DMS79 treated with DMSO at 0.1 percent for 48 hours (cell line): ENCODE measurements at places on chromosomes 2 and 18.
A peak's percentile ranks its signal among the peaks of the same experiment; 100 is the strongest.

DNA sequence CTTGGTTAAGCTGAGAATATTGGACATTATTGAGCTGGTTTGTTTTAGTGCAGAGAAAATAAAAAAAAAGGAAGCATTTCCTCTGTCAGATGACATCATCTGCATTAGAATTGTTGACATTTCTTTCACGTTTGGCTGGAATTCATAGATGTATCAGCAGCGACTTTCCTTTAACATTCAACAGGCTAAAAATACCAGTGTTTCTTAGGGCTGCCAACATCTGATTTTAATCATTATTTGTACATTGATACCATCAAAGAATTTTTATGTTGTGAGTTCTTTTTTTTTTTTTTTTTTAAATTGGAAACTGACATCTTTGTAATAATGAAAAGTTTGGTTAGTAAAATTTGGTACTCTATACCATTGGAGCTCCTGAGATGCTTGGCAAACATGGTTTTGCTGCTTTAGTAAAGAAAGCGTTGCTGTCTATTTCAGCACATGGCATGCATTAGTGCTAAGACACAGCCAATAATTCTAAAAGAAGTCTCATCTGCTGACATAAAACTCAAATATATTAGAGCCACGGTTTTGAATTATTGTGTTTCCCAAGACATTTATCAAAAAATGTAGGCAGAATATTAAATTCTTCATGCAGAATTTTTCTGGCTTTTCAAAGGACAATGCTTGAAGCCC lies 33.6 kb downstream of the GTF2A1L start:
- DNase-seq, result no peak

GRCh38 chr2:142741764-142742269 lies 135.6 kb upstream of the KYNU start:
- DNase-seq, result no peak

- DNase-seq, result peak; percentile 56
Observed at GRCh38 chr2:121529439-121530211, 1.1 kb upstream of the RNU4ATAC start.

DNA sequence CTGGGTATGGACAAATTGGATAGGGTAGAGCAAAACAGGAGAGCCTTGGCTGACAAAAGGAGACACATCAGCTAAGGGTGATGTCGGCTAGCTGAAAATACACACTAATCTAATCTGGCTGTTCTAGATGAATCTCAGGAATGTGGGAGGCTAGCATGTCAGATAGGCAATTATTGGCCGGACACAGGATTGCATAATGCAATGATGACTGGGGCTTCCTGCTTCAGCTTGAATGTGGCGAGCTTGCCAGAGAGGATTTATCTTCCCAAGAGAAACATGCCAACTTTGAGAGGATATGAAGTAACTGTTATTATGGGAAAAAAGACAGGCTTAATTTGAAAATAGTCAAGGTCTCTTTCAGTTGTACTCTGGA lies 102.4 kb downstream of the TRIB2 start:
- no peak for DNase-seq

DNA sequence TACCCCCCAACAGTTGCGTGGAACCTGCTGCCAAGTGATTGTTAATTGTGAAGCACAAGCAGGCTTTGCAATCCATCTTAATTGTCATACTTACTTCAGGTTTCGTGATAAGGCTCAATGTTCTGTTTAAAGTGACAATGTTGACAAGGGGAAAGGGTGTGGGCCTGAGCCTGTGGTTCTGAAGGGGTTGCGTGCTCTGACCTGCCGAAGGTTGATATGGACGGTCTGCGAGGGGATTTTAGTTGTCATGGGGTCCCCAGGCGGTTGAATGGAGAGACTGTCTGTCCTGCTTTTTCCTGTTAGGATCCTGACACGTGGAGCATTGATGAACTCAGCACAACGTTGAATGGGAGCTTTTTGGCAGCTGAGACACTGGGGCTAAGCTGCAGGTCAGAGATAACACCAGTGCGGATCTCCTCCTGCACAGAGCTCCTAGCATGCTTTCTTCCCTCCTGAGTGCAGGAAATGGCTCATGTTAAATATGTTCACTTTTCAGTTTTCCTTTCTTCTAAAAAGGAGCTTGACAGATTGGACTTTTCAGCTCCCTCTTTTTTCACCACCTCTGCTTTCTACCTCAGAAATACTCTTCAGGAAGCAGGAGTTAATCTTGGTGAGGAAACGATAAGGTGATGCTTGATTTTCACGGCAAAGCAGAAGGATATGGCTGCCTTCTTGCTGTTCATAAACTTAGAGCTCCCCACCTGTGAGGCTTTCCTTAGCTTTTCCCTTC lies 62.9 kb upstream of the ZEB2 start:
- DNase-seq, result no peak

DNA sequence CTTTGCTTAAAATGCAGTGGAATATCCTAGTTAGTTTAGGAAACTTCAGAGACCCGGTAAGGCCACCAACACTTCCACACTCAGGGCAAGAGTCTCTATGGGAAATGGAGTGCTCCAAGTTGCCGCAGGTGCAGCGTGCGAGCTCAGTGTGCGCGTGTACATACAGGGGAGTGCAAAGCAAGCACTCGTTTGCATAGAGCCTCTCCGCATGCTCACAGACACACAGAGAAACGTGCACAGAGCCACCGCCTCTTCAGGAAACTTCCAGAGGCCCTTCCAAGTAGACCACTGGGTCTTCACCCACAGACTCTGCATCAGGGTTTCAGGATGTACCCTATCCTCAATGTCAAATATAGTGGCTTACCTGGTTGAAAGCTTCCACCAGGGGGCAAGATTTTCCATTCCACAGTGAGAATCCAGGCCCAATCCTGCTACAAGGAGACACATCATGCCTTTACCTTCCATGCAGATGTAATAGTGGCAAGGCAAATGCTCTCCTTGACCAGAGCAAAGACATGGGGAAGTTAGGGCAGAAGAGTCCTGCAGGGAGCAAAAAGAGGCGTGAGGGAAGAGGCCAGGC lies 513.0 kb upstream of the MYT1L start:
- no peak for DNase-seq

- DNase-seq, result no peak
Observed at GRCh38 chr2:220259662-220260061, 632.2 kb downstream of the SLC4A3 start.

- peak; percentile 25 for DNase-seq
Observed at GRCh38 chr2:18402-19271, 27.7 kb downstream of the FAM110C start.

GRCh38 chr18:52077251-52077983 lies 262.6 kb upstream of the DCC start:
- no peak for DNase-seq

DNA sequence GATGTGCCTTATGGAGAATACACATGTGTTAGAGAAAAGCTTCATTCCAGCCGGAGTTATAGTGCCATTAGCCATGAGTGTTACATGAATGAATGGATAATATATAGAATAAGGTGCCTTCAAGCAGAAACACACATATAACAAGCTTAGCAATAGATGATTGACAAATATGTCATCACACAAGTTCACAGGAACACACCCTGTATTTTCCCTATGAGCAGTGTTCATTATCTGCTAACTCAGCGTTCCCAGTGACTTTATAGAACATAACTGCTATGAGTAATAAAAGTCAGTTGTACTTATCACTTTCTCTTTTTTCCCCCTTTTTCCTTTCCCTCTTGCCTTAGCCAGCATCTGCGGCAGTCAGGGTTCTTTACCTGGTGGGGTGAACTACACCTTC lies 65.1 kb downstream of the TIMM21 start:
- DNase-seq, result no peak

DNA sequence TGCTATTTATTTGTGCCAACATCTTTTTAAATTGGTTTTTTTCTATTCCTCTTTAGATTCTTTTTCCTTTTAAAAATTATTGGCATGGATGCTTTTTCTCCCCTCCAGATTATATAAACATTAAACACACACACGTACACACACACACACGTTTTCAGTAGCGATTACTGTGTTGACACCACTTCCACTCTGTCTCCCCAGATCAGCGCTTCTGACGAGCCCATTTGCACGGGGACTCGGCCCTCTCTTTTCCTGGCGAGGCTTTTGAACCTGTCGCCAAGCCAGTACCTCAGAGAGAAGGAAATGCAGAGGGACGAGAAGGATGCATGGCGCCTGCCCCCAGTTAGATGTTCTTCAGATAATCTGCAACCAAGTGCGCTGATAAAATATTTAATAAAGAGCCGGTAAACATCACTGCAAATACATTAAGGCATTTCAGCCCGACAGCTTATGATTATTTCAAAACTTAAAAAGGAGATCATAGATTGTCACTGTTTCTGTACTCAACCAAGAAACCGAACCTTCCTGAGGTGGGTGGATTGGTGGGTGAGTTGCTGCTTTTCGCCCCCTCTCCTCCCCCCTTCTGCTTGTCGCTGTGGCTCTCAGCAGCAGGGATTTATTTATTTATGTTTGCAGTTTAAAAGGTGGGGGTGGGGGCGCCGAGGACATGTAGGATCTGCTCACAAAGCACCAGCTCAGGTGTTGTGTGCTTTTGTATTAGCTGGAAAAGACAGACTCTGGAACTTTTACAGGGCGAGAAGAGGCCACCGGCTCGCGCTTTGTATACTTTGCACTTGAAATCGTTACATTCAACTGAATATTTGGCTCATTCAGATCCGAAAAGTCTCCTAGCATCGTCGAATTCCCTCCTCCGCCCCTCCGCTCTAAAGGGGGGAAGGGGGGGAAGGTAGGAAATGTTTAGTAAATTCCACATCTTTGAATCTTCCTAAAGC lies 787 bp upstream of the TBR1 start:
- DNase-seq, result peak; percentile 55

GRCh38 chr2:217521820-217522219 lies 481.0 kb downstream of the TNS1 start:
- DNase-seq, result no peak

GRCh38 chr2:10868465-10869314 lies 43.0 kb upstream of the KCNF1 start:
- no peak for DNase-seq

DNA sequence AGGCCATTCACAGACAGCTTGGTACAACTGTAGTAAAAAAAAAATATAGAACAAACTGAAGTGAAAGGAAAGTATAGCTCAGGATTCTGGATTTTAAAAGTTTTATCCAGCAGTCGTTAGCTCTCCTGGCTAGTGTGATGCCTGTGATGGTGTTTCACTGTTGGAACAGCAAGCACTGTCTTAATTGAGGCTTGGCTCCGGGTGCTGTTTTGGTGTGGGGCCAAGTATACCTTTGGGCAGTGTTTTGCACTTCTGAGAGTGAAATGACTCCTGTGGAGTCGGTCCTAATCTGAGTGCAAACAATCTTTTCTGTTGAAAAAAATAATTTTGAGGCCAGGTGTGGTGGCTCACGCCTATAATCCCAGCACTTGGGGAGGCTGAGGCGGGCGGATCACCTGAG lies 28.7 kb upstream of the RAB1A start:
- DNase-seq, result no peak

DNA sequence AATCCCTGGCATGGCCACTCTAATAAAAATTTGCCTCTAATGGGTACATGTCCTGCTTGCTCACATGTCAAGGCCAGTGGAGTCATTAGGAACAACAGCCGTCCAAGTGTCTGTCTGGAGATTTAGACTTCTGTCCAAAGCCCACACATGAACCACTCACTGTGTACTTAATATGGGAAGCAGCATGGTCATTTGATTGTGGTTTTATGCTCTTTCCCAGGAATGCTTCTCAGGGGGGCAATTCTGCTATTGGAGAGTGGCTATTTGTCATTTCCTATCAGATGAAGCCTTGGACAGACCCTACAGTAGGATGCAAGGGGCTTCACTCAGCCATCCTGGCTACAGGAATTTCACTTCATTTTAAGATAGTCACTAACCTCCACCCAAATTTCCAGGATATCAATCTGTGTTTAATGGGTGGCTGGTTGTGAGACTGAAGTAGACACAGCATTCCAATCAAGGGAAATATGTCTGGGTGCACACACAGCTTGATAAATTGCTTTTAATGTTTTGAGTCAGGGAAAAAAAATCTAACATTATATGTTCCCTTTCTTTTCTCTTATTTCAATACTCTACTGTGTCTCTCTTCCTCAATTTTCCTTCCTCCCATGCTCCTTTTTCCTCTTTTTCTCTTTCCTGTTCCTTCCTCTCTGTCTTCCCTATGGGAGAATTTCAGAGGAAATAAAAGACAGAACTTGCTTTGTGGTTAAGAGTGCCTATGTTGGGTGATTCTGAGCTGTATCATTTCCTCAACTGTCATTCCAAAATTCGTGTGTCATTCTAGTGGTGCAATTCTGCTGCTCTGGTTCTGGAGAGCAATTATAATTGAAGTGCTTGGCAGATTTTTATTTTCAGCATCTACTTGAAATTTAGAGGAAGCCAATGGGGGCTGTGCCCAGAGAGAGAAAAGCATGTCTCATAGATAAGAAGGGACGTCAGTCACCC lies 320.1 kb downstream of the OSR1 start:
- no peak for DNase-seq

DNA sequence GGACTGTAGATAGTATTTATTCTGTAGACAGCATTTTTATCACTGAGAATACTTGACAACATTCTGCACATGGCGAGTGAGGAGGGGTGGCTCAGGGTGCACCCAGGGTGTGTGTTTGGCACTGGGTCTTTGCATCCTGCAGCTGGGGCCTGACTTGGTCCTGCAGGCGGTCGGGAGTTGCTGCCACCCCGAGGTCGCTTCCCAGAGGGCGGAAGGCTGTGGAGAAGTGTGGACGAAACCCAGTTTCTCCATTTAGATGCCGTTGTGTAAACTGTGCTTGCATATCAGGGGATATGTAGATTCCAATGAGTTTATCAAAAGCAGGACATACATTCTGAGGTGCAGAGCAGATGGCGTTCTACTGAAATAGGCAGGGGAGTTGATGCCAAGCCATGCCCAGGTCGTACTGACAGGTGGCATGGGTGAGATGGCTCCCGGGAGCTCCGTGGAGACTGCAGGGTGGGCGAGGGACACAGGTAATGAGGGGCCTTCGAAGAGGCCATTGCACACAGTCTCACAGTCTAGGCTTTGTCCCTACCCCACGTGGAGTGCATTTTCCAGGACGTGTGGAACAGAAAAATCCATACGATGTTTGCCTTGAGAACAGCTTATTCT lies 74.5 kb downstream of the RTP5 start:
- DNase-seq, result no peak

DNA sequence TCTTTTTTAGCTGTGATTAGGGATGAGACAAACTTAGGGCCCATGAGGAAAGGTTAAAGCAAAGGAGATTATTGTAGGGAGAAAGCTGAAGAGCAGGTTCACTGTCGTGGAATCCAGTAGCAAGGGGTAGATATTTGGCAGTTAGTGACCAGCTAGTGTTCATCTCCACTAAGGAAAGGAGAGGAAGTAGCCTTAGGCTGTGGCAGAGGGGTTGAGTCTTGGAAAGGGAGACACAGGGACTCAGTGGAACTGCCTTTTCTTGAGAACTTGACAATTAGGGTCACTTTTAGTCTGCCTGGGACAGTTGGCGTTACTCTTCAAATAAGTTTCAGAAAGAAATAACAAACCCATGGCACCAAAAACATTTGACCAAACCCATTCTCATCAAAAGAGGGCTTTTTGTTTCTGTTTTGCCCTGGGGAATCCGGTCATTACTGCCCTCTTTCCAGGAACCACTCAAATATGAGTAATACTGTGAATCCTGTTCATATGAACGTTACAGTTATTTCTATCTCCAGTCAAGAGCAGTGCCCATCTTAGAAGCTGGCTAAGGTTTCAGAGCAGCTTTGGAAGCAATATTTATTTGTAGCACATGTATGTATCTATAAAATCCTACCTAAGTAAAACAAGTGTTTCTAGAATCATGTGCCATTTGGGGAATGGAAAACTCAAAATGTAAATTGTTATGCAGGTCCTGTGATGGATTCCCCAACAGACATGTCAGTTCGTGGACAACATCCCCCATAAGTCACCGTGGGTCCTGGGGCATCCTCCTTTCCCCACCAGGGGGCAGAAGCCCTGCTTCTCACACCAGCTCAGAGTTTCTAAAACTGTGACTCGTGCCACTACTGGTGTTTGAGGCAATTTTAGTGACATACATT lies 77.3 kb upstream of the PHLPP1 start:
- no peak for DNase-seq
